ENCODE measurements at places on chromosomes 16 and 17.
A peak's percentile ranks its signal among the peaks of the same experiment; 100 is the strongest.

DNA sequence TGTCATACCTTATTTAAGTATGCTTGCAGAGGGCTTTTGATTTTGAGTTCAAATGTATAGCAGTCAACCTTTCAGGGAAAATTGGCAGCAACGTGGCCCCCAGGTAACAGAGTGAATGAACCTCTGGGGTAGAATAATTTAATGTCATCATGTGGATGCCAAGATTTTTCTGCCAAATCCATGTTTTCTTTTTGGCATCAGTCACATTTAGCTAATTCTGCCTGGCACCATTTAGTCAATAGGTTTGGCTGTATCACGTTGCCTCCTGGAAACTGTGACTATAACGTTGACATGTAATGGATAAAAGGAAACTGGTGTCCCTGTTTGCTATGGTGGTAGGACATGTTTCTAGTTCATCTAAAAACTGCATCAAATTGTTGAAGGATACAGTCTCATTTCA, 115.5 kb downstream of the HS3ST2 start:
- DNase-seq: no peak

- DNase-seq: peak; percentile 76
Observed at GRCh38 chr16:2251296-2252111, at the start of gene ECI1. Gene ECI1, minus strand, starts transcription at chr16:2251587. Its CDS starts 21 bp downstream, at chr16:2251566.

GRCh38 chr17:74759243-74759801, 10.9 kb downstream of the NHERF1 start:
- DNase-seq: no peak

- DNase-seq: no peak
Observed at GRCh38 chr17:54235571-54235970, 412.8 kb downstream of the KIF2B start.

DNA sequence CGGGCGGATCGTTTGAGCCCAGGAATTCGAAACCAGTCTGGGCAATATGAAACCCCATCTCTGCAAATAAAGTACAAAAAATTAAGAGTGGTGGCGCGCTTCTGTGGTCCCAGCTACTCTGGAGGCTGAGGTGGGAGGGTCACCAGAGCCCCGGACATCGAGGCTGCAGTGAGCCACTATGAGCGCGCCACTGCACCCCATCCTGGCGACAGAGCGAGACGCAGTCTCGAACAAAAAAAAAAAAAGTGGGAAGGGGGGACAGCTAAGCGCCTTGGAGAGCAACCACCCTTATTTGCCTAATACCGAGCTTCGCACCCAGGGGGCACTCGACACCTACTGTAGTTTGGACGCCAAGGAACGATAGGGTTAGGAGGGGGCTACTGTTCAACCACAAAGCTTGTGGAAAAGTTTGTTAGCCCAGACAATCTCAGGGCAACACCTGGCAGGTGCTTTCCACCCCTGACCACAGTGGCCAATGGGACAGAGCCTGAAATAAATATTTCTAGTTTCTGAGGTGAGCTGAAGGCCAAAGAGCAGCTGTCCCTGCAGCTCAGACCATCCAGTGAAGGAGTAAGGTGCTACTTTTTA, 847 bp upstream of the PSMC3IP start:
- peak; percentile 70 for DNase-seq

DNA sequence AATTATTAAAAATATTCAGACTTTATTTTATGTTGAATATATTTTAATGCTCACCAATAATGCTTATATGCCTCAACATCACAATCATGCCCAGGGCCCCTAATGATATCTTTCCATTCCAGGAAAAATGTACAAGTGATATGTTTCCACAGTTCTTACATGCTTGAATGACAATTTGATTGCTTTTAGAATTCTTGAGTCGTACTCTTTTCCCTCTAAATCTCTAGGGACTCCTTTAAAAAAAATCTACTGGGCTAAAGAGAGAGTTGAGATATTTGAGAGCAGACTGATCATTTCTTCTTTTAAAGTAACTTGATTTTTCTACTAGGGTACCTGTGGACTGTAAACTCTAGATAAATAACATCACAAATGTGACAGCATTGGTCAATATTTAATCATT, 18.2 kb upstream of the HLF start:
- DNase-seq: no peak

DNA sequence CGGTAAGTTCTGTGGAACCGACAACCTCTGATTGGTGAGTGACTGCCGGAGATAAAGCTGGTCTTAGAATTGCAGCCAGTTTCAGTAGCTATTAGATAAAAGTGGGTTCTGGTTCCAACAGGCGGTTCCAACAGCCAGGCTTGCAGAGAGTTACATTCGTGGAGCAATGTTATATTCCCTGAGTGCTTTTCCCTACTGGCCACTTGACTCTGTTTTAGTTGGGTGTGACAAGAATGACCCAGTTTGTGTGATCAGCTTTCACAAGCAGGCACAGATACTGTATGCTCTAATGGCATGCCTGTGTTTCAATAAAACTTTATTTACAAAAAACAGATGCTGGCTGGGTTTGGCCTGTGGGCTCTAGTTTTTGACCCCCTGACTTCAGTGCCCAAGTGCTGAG, 196.6 kb downstream of the SNX29 start:
- DNase-seq: no peak

DNA sequence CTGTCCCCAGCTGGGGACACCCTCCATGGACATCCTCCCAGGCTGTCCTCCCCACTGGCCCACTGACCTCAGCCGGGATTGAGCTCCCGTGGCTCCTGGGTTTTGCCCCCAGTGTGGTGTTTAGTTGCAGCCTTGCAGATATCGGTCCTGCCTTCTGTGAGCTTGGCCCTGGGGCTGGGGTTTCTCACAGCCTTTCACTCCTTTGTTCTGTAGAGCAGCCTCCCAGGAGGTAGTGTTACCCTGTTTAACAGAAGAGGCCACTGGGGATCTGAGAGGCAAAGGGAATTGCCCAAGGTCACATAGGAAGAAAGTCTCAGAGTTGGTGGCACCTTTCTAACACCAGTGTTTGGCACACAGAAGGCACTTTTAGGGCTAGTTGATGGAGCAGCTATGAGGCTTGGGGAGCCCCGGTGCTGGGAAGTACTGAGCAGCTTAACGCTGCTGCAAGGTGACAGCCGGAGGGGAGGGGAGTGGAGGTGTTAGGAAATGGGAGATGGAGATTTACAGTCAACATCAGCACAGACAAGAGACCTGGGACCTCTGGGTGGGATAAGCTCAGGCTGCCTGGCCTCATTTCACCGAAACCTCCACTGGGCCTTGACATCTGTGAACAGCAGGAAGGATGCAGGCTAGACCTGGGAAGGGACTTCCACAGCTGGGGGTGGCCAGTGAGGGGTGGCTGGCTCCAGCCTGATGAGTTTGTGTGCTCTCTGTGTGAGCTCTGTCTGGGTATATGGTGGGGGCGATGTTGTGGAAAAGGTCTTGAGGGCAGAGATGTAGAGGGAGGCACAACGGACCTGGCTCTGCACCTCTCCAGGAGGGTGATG, 26.1 kb downstream of the CACNA1G start:
- DNase-seq: no peak

DNA sequence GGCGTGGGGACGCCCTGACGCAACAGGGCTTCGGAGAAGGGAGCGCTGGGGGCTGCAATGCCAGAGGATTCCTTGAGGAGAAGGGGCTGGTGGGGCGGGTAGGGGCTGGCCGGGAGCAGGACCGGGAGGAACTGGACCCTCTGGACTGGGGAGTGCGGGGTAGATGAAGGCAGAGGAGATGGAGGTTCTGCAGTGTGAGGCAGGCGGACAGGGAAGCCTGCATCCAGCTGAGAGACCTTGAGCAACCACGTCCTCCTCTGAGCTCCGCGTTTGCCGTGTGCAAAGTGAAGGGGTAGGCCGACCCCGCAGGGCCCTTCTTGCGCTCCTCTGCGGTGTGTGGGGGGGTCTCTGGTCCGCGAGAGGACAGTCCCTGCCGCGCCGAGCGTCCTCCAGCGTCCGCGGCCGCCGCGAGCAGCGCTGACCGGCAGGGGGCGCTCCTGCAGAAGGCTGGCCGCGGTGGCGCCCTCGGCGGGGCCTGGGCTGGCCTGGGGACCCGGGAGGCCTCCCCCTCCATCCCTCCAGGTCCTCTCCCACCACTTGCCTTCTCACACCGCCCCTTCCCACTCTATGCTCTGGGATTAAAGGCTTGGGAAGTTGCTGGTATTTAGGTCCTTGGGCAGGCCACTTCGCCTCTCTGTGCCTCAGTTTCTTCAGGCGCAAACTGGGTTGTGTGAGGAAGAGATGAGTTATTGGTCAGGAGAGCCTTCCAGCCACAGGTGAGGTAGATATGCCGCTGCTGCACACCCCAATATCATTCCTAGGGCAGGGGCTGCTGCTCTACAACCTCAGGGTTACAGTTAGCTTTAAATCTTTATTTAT, 9.6 kb upstream of the WNT9B start:
- DNase-seq: peak; percentile 31

DNA sequence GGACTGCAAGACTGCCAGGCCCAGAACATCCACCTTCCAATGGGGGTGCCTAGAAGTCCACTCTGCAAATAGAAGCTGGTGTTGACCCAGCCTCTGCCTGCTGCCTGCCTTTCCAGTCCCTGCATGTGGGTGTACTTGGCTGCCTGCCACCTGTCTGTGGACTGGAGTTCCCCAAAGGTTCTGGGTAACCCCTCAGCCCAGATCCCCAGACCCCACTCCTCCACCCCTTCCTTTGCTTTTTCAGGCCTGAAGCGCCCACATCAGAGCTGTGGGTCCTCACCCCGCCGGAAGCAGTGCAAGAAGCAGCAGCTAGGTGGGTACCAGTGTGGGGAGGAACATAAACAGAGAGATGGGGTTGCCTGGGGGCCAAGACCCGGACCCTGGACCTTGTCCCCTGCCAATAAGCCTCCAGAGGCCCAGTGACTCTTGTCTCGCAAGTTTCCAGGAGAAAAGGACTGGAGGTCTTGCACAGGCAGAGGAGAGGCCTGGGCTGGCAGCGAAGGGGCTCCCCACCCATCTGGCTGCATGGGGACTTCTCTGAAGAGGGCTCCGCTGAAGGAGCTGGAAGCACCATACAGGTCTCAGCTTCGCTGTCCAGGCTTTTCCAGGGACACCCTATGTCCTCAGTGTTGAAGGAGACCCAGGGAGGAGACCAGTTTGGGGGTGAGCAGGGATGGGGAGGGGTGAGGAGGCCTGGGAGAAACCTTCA, 34.3 kb downstream of the NLRC5 start:
- peak; percentile 69 for DNase-seq

GRCh38 chr16:4266372-4266771, 6.5 kb downstream of the TFAP4 start:
- no peak for DNase-seq

- no peak for DNase-seq
Observed at GRCh38 chr17:67152824-67153223, 92.2 kb downstream of the HELZ start.

DNA sequence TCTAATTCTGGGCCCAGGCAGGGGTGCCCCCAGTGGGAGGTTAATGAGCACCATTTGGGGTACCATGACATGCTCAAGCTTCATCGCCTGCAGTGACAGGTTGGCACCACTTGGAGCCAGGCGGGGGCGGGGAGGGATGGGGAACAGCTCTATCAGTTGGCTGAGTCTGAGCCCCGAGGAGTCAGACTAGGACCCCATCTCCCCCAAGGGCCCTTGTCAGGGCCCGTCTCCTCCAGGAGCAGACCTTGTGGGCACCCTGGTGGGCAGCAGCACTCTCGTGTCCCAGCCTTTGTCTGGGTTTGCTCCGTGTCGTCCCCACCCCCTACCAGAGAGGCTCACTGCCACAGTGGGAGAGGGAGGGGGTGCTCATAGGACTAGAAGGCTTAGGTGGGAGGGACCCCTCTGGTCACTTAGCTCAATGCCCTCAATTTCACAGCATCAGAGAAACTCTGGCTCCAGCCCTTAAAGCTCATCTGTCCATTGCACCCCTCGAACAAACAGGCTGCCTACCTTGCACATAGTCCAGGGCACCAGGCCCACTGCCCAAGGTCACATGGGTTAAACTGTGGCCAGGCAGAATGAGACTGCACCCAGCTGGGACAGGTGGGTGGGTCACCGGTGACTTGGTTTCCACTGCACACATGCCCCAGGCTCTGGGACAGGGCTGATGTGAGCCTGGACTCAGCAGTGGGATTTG, 4.1 kb downstream of the PPP1R9B start:
- DNase-seq: no peak

GRCh38 chr17:2436316-2436905, 35.6 kb upstream of the MNT start:
- DNase-seq: no peak

GRCh38 chr16:81836279-81837054, 57.4 kb downstream of the PLCG2 start:
- no peak for DNase-seq

- DNase-seq: no peak
Observed at GRCh38 chr16:50910736-50911100, 168.8 kb downstream of the CYLD start.

DNA sequence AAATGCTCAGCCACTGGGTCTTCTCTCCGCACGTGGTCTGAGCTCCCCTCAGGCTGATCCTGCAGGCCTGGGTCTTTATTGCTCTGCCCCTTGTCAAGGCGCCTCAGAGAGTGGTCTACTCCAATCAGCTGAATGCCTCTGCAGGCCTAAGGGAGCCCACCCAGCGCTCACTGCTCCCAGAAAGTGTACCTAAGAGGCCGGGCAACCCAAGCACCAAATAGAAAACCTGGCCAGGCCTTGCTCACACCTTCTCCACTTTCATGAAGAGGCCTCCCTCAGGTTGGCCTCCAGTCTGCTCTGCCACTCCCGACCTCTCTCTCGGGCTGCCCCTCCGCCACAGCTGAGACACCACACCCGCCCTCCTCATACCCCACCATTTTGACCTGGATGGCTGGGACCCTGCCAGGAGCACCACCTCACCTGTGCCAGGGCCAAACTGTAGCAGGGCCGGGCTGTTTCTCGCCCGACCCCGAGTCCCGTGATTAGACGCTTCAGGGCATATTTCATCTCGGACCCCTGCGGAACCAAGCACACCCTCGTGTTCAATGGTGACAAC, 665 bp downstream of the MYBBP1A start:
- DNase-seq: no peak

- DNase-seq: peak; percentile 32
Observed at GRCh38 chr17:4420692-4421131, 13.0 kb upstream of the SPNS3 start.

DNA sequence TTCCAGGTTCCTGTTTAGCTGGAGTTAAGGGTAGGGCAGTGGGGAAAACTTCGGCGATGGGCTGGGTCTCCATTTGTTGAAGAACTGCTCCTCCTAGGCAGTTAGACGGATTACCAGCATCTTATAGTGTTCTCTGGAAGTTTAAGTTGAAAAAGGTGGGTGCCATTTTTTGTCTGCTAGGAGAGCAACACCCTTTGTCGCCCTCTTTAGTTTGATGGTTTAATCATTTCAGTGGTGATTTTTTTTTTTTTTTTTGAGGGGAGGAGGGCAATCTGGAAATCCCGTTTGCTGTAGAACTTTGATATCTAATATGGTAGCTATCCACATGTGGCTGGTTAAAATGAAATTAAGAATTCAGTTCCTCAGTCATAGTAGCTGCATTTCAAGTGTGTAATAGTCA, 4.1 kb downstream of the UBFD1 start:
- DNase-seq: no peak

GRCh38 chr17:16463358-16464302, 28.4 kb downstream of the LRRC75A start:
- no peak for DNase-seq

Measured in stimulated activated CD4-positive, alpha-beta T cell treated with anti-CD3 and anti-CD28 coated beads, Interleukin-12 subunit alpha, Interleukin-12 subunit beta, amount 100 ng/mL, for 4 hours (primary cell).